Esophagus squamous epithelium (tissue), 5 donors: ENCODE measurements at places on chromosomes 13 and 19. TPM values are rescaled to one million over a fixed set of nuclear protein-coding genes. Genes with fewer than 3 reads are reported as not detected.

Gene UBE2L5
- total RNA-seq: not detected

- no peak for DNase-seq
Observed at GRCh38 chr13:75480671-75481175, 1.2 kb downstream of the TBC1D4 start.

GRCh38 chr19:31144075-31144870 lies 205.0 kb downstream of the TSHZ3 start:
- no peak for DNase-seq

Gene KCNRG
- total RNA-seq: not detected

Gene ZNF626
- total RNA-seq: 8.8 TPM
